ENCODE measurements at places on chromosomes 1 and 21.

DNA sequence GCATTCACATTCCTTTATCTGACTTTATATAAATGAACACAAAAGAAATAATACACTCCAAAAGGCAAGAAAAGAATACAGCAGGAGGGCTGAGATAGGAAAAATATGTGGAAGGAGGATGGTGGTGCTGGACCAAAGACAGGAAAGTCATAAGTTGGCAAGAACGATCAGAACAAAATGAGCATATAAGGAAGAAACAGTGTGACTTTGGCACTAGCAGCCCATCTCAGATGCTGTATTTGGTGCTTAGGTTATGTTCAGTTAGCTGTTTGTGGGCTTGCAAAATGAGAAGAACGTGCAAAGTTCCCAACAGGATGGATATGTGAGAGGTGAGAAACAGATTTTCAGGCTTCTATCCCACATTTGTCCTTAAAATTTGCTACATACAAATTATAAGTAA lies 719.8 kb upstream of the ADGRL4 start:
- DNase-seq = no peak

DNA sequence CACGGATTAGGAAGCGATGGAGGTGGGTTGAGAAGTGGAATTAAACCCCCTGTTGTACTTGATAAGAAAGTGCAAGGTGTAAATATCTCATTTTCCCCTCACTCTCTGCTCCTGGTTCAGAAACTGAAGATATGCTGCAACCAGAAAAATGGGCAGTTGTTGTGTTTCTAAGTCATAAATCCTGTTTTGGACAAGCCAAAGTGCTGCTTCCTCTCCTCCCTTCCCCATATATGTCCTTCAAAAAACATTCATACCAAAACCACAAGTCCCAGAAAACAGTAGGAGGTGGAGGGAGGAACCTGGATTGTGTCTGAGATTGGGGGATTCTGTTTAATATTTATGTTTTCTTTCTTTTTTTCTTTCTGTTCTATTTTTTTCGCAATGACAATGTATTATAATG lies 13.6 kb upstream of the ZNF362 start:
- no peak for DNase-seq

DNA sequence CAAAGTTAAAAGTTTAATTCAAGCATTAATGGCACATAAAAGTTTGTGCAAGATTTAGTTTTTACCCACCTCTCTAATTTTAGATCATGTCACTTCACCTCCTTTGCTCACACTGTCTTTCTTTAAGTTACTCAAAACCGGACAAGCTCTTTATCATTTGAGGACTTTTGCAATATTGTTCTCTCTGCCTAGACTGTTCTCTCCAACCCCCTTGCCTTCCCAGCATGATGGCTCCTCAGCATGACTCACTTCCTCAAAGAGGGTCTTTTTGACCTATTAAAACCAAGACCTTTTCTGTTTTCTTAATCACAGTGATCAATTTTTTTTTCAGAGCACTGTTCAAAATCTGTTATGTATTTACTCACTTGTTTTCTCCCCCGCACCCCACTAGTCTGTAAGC lies 61.3 kb downstream of the XKR8 start:
- DNase-seq = no peak

DNA sequence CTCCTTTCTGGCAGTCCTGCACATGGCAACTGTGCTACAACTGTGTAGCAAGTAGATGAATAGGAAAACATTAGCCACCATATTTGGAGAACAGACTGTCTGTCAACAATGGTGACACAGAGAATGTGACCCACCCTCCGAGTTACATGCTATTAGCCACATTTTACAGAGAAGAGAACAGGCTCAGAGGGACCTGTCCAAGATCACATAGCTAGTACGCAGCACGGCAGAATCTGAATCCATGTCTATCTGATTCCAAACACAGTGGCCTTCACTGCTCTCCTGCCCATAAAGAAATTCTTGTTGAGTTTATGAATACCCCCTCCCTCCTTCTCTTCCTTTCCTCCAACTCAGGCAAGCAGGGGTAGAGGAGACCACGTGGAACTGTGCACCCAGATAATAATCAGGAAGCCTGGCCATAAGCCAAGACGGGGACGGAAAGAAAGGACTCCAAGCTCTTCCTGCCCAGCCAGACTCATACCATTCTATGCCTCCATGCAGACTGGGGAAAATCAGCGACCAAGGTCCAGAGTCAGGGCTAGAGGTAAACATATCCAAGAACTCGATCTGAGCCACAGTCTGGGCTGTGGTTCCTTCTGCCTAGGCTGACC lies 78.8 kb downstream of the TRABD2B start:
- DNase-seq = no peak

- DNase-seq = no peak
These were observed at the start of gene SERINC2 for GRCh38 chr1:31412732-31413404. SERINC2 (plus strand) TSS chr1:31413213; CDS start chr1:31413266, 53 bp downstream.

GRCh38 chr1:205286335-205286950 lies 35.1 kb downstream of the NUAK2 start:
- peak; percentile 33 for DNase-seq

Data from stimulated activated CD8-positive, alpha-beta memory T cell treated with anti-CD3 and anti-CD28 coated beads, Interleukin-7, amount 100 ng/mL, for 24 hours (primary cell).